Mammary microvascular endothelial cell (primary cell): ENCODE measurements at places on chromosomes 6 and 20. TPM values are rescaled to one million over a fixed set of nuclear protein-coding genes. Genes with fewer than 3 reads are reported as not detected.

Gene RIMS4
- total RNA-seq, result not detected in 2 replicates

Gene TP53TG5
- not detected in 2 replicates for total RNA-seq

Gene LAMP5
- total RNA-seq, result 0.30 TPM in 1 of 2 replicates, not detected in the other

Gene RTF2
- 64.8 and 65.6 TPM in 2 replicates for total RNA-seq

Gene CLVS2
- total RNA-seq, result not detected in 2 replicates

Gene CYP21A2
- not detected in 2 replicates for total RNA-seq

Gene XKR7
- not detected in 2 replicates for total RNA-seq

Gene GSTA2
- total RNA-seq, result not detected in 2 replicates

Gene JPH2
- 1.1 TPM in 2 replicates for total RNA-seq

Gene RRAGD
- total RNA-seq, result 2.9 and 3.1 TPM in 2 replicates
